Stimulated activated effector memory CD8-positive, alpha-beta T cell treated with anti-CD3 and anti-CD28 coated beads, Interleukin-12 subunit alpha, Interleukin-12 subunit beta, amount 100 ng/mL, for 72 hours (primary cell): ENCODE measurements at places on chromosomes 3 and 15.

GRCh38 chr15:90376789-90377188 is 11.3 kb upstream of the IQGAP1 start:
- peak; percentile 34 for DNase-seq

GRCh38 chr3:71072287-71072686 is 511.2 kb downstream of the FOXP1 start:
- DNase-seq = no peak

DNA sequence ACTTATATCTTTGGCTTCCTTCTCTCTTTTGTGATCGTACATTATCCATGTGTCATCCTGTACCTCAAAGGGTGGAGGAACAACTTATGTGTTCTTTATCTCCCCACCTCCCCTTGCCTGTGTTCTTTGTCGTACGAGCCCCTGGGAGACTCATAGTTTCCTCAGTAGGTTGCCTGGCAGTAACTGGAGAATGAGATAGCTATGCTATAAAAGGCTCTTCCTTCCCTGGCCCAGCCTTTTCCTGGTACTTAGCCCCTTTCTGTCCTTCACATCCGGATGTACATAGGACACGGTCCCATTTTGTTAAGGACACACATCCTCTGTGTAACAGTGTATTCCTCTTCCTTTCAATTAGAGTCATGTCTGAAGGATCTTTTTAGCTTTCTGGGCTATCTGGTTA is 32.1 kb downstream of the PLCL2 start:
- no peak for DNase-seq

DNA sequence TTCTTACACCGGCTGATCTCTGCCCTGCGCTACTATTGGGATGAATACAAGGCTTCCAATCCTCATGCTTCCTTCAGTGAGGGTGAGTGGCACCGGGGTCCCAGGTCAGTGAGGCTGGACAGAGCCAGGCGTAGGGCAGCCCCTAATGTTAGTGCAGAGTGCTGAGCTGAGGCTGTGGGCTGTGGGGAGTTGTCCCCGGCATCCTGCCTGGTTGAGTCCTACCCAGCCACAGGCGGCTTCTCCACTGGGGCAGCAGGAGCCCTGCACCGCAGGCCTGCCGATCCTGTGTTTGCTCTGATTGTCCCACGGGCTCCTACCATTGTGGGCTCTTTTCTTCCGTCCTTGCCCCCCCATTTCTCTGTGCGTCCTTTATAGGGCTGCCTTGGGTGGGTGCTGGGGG is 13.3 kb downstream of the RNF123 start:
- DNase-seq = no peak

- no peak for DNase-seq
These were observed 69.6 kb upstream of the STRIT1 start for GRCh38 chr3:155362808-155363689.
